ENCODE measurements at places on chromosomes 5 and 9.

- peak; percentile 48 for DNase-seq
Observed at GRCh38 chr9:17065062-17065461, 69.8 kb upstream of the CNTLN start.

GRCh38 chr9:6356904-6357303 lies 28.7 kb downstream of the TPD52L3 start:
- no peak for DNase-seq

DNA sequence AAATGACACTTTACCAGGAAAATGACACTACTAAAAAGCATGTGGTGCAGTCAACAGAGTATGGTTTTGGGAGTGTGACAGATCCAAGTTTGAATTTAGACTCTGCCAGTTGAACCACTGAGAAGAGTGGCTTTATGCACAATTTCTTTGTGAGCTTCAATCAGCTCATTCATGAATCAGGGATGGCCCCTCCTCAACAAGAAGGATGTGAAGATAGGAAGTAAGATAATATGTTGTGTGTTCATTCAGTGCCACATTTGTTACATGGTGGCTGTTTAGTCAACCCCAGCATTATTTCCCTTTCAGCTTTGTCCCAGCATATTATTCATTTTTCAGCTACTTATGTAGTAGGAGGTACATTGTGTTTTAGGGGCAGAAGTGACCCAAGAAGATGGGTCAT lies 140.1 kb downstream of the TLE4 start:
- DNase-seq: no peak

DNA sequence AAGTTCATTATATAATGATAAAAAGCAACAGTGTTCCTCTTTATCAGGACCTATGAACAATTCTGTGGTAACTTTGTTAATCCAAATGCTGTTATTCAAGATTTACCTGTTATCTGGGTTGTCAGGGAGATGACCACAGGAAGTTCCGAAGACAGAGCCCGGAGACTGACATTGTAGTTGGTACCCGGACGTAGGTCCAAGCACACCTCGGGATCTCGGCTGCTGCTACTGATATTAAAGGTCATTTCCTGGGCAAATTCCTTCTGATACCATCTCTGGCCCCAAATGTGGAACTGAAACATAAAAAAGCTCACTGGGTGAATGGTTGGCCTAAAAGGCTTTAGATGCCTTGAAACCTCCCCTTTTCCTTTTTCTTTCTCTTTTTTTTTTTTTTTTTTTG lies 96.7 kb downstream of the SUSD1 start:
- no peak for DNase-seq

DNA sequence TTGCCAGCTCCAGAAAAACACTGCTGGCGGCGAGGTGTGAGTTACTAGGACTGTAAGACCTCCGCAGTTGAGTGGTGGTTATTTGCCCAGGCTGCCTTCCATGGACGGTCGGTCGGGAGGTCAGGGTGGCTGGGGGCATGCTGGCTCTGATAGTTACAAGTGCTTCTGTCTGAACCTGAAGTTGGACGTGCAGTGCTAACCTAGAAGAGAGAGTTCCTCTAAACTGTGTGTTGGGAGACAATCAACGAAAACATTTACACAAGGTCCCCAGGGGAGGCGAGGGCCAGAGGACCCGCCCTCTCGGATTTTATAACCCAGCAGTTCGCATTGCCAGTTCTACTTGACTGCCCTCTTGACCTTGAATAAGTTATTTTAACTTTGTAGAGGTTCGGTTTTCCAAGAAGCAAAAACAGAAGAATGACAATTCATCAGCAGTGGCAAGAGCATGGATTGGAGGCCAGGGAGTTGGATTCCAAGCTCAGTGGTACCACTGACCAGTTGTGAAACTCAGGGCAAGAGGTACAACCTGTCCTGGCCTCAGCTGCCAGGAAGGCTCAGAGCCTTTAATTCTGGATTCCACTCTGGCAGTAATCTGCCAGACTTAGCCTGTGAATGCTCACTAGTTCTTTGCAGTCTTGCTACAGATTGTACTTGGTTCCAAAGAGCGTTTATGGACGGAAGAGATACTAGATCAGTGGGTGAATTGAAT lies 28.7 kb upstream of the PDE8B start:
- DNase-seq: no peak

GRCh38 chr5:169307646-169308045 lies 6.7 kb upstream of the SLIT3 start:
- peak; percentile 25 for DNase-seq

- no peak for DNase-seq
Observed at GRCh38 chr9:78899006-78899405, 602.1 kb downstream of the PSAT1 start.

DNA sequence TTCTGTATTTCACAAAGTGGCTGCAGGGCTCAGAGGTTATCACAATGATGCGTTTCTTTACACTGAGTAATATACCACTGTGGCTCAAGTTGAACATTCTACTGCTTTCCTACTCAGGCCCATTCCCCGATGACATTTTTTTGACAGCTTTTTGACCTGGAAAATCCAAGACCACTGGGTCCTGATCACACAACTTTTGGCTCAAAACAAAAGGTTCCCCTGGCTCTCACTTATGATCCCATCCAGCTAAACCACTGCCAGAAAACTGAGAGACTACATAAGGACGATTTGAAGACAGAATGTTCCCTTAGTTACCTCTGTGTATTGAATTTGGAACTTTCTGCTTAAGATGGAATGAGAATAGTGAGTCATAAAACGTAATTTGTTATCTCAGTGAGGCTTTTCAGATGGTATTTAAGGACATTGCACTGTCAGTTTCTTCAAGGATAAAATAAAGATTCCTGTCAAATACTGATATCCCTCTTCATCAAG lies 78.0 kb upstream of the FBXL7 start:
- DNase-seq: peak; percentile 54

GRCh38 chr9:27569406-27569805 lies 3.9 kb downstream of the C9orf72 start:
- no peak for DNase-seq

DNA sequence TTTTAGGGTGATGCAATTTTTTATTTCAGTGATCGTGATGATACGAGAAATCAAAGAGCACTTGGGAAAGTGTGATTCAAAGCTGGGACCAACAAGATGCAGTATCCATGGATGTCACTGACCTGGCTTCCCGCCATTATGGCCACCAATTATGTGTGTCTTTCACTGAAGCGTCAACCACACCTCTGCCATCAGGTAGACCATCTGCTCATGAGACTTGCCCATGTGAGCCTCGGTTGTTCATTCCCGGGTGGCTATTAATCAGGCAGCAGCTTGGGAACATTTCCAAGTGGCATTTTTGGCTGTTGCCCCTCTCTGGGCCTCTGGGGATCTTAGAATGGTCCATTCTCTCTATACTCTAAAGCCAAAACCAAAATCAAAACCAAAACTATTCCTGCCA lies 436.0 kb upstream of the ADAMTSL1 start:
- no peak for DNase-seq

GRCh38 chr5:156359476-156359875 lies 32.5 kb downstream of the SGCD start:
- DNase-seq: peak; percentile 21

GRCh38 chr5:143168921-143169810 lies 234.3 kb downstream of the NR3C1 start:
- DNase-seq: no peak

GRCh38 chr9:105457560-105458294 lies 9.9 kb downstream of the FSD1L start:
- DNase-seq: no peak

DNA sequence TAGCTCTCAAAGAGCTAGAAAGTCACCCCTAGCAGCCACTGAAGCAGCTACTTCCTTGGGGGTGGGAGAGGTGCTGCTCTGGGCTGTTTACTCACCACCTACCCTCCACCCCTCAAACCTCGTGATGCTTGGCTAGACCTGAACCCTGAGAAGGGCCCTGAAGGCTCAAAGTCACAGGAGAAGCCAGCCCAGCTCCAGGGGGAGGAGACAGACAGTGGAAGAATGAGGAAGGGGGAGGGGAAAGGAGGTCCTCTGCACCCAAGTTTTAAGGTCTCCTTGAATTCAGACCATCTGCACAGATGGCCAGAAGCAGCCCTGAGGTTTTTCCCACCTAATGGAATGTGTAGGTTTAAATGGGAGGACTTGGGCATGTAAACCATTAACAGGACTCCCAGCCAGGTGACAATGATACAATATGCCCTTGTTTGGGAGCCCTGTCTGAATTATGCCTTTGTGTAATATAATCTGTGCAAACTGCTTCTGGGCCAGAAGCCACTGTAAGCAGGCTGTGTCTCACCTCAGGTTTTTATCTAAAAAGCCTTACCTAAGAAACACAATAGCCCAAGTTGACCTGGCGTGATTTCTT lies 180.5 kb downstream of the PIK3R1 start:
- DNase-seq: no peak

DNA sequence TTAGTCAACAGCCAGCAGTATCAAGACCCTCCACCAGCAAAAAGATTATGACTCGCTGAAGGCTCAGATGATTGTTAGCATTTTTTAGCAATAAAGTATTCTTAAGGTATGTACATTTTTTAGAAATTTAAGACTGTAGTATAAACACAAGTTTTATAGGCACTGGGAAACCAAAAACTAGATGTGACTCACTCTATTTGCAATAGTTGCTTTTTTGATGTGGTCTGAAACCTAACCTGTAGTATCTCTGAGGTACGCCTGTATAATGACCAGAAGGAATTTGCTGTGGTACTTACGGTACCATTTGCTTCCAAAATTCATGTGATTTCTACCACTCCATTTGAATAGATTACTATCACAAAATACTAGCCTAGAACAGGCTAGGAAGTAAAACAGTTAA lies 60.8 kb downstream of the WDR41 start:
- no peak for DNase-seq

- DNase-seq: peak; percentile 27
Observed at GRCh38 chr5:10563110-10563944, 543 bp upstream of the ANKRD33B start.

GRCh38 chr9:83935276-83935935 lies 14.2 kb upstream of the KIF27 start:
- peak; percentile 85 for DNase-seq

- DNase-seq: no peak
Observed at GRCh38 chr9:132742821-132743311, 72.6 kb downstream of the GTF3C4 start.

DNA sequence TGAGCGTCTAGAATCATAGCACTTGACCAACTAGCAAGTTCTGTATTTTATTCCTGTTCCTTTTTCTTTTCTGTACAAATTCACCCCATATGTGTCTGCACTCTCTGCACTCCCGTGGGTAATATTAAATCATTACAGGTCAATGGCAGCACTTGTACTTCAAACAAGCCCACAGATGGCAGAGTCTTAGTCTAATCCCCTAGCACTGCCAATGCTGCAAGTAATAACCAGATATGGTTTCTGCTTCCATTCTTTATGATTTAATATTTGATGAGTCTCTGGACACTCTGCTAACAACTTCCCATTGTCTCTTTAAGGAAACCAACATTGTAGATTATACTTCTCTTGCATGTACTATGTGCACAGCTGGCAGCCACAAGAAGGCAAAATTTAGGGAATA lies 343.8 kb upstream of the CHD1 start:
- no peak for DNase-seq

DNA sequence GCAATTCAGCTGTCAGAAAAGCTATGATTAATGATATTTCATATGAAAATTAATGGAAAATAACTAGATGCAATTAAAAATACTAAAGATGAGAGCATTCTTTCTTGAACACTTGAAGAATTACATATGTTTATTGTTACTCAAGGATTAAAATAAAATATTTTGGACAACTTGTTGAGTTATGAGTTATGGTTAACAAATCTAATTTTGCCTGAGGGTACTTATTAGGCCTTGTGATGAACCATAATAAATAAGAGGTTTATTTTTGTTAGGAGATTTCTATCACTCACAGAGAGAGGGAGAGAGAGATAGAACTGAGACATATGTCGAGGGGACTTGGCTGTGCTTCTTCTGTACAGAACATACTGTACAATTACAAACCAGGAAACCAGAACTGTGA lies 183.7 kb downstream of the ISL1 start:
- DNase-seq: no peak

- peak; percentile 93 for DNase-seq
Observed at GRCh38 chr5:150946351-150946905, 41.6 kb upstream of the ZNF300 start.

DNA sequence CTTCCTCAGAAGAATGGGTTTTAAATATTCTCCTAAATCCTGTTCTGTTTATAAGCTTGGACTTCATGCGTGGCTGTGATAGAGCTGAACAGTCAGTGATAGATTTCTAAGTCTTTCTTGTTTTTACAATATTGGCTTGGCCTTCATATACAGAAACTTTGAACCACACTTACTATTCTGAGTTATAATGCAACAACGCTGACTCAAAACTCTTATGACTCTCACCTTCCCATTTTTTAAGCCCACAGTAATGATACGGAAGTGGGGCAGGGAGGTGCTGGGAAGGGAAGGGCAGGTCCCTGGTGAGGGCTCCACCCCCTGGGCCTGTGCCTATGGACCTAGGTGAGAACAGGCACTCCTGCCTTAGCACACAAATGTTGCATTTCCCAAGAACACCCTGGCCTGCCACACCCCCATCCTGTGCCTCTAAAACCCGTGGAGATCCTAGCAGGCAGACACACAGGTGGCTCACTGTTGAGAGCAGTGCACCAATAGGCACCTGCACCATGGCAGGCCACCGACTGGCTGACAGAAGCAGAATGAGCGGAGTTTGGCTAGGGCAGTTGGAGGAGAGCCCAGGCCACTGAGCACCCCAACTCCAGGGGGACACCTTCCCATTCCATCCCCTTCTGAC lies 376.7 kb downstream of the GABRG2 start:
- no peak for DNase-seq

- DNase-seq: no peak
Observed at GRCh38 chr5:167378894-167379723, 912.3 kb upstream of the WWC1 start.

- no peak for DNase-seq
Observed at GRCh38 chr9:112035166-112035826, 138.7 kb downstream of the UGCG start.

GRCh38 chr5:2651116-2651515 lies 100.4 kb downstream of the IRX2 start:
- DNase-seq: no peak

DNA sequence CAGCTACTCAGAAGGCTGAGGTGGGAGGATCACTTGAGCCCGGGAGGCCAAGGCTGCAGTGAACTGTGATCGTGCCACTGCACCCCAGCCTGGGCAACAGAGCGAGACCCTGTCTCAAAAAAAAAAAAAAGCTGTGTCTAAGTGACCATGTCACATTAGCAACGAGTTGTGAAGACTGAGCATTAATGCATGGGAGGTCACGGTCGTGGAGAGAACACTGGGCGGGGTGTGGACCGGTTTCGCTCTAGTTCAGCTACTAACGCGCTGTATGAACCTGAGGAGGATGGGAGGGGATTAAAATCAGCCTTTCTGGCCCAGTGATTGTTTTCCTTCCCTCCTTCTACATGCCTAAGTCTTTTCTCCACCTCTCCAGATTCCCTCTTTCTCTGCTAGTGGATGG lies 56.7 kb upstream of the CARTPT start:
- DNase-seq: no peak

GRCh38 chr5:59767681-59768151 lies 125.8 kb downstream of the PDE4D start:
- peak; percentile 51 for DNase-seq

GRCh38 chr9:131824953-131825495 lies 85.1 kb upstream of the RAPGEF1 start:
- DNase-seq: no peak
